ENCODE measurements at places on chromosomes 2 and 18.

GRCh38 chr18:3661989-3662388, 212.0 kb downstream of the TGIF1 start:
- no peak for DNase-seq

- no peak for DNase-seq
These were observed 9.3 kb upstream of the PSMD1 start for GRCh38 chr2:231047274-231047922.

DNA sequence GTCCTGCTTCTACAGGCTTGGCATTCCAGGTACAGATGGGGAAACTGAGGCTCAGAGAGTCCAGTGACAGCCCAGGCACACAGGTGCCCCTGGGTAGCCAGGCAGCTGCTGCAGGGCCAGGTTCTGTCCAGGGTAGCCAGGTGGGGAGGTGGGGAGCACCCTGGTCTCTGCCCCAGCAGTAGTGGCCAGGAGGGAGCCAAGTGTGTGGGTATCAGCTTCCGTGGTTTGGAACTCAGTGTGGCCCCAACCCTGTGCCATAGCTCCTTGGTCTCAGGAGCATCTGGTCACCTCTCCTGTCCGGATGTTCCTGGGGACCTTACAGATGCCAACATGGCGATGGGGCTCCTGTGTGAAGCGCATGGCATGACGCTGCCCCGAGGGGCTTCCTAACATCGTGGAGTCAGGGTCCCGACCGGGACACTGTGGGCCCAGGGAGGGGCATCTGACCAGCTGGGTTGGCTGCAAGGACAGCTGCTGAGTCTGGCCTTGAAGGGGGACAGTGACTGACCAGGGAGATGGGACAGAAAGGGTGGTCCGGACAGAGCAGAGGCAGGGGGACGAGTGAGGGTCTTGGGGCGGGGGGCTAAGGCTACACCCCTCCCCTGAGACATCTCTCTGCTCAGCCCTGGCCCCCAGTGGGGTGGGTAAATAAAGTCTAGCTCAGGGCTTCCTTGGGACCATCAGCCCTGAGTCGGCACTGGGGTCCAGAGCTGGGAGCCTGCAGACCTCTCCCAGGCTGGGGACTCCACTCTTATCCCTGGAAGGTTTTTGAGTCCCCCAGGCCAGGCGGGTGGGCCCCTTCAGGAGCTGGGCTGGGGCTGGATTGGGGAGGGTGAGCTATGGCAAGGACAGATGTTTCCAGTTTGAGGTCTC, 76.0 kb upstream of the SMAD7 start:
- no peak for DNase-seq

DNA sequence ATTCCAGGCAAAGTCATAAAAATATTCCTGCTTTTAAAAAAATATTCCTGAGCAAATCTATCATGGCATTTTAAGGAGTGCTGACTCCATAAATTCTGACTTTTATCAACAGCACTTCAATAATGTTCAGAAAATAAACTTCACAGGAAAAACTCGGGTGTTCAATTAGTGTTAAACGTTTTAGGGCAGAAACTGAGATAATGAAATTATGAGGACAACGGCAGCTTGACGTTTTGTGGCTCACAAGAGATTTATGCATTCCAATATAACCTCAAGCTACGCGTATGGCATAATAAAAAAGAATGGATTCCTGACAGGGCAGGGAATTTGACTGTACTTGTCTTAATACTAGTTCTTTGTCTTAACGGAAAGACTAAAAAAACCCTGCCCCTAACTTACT, 133.2 kb downstream of the ICOS start:
- DNase-seq = no peak

DNA sequence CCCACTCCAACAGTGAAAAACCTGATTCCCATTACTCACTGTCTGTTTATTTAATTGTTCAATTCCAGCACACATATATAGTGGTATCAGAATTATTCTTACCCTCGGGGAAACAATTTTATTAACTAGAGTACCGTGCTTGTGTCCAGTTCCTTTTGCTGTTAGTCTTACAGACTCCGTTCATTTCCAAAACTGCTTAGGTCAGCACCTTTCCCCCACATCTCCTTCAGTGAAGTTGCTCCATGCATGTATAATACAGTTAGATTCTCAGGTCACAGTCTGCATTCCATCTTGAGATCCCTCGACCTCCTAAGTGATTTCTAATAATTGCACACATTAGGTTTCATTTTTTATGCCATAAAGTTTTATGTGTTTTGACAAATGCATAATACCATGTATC, 56.3 kb upstream of the ZNF521 start:
- no peak for DNase-seq

GRCh38 chr2:164761737-164762460, 79.7 kb downstream of the COBLL1 start:
- DNase-seq = no peak

GRCh38 chr2:42196403-42197267, 27.5 kb downstream of the EML4 start:
- DNase-seq = no peak

- no peak for DNase-seq
These were observed 157.1 kb downstream of the DYM start for GRCh38 chr18:49303379-49303778.

- DNase-seq = no peak
These were observed 138.2 kb upstream of the OTOS start for GRCh38 chr2:240278661-240279060.

GRCh38 chr2:241935314-241935713, 65.8 kb downstream of the RTP5 start:
- peak; percentile 46 for DNase-seq

DNA sequence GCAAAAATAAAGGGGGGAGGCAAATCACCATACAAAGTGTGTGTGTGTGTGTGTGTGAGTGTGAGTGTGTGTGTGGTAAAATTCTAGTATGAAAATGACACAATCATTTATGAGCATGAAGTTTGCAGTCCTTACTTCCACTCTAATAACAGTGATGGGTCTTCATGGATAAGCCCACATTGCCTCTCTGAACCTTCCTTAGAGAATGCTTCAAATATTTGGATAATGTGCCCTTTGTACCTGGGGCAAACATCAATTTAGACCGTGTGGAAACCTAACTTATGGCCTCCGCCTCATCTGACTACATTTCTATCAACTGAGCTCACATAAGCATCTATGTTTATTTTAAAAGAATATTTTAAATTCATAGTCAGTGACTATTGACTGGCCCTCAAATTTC, 3.7 kb downstream of the SCN9A start:
- no peak for DNase-seq

DNA sequence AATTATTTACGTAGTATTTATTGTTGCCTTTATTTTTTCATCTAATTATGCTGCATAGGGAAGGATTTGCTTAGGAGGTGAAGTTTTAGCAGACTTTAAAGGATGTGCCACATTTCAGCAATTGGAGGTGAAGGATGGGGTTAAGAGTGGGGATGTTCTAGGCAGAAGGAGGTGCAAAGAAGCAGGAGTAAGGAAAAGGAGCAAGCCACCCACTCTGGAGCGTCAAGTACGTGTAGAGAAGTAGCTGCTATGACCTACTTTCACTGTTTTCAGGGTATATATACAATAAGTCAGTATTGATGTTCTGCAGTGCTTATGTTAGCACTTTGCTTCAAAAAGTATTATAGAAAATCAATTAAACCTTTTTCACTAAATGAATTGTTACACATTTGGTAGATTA, 34.4 kb downstream of the ITGAV start:
- DNase-seq = no peak

DNA sequence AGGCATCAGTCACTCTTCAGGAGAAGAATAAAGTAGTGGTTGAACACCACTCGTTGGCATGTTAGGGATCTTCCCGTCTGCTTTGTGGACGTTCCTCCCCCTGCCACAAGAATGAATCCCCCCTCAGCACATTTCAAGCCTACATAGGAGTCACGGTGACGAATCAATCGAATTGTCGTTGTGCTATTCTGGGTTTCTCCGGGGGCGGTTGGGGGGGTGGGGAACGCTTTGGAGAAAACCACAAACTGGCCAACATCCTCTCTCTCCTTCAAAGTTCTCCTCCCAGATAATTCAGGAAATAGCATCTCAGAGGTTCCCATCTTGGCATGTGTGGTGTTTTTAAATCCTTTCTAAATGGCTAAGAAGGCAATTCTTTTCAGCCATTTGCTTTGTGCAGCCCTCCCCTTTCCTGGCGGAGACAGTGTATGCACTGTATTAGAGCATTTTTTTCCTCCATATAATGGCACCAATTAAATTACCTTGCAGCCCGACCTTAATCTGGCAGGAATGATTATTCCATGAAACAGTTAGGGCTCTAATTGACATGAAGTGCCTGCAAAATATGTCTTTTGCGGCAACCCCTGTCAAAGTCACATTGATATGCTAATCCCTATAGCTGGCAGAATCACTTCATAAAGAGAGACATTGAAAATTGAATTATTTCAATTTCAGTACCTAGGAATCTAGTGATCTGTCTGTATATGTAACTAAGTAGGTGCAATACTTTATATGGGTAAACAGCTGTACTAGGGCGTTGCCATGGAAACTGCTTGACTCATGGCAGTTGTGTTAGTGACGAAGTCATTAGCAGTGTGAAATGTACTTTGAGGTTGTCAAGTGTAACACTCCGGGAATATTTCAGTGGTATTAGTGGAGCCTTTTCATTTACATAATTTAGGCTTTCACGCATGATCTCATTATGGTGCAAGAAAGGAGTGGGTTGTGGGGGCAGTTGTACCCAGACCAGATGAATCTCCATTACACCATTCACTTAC, 323.4 kb upstream of the SLC14A2 start:
- no peak for DNase-seq

DNA sequence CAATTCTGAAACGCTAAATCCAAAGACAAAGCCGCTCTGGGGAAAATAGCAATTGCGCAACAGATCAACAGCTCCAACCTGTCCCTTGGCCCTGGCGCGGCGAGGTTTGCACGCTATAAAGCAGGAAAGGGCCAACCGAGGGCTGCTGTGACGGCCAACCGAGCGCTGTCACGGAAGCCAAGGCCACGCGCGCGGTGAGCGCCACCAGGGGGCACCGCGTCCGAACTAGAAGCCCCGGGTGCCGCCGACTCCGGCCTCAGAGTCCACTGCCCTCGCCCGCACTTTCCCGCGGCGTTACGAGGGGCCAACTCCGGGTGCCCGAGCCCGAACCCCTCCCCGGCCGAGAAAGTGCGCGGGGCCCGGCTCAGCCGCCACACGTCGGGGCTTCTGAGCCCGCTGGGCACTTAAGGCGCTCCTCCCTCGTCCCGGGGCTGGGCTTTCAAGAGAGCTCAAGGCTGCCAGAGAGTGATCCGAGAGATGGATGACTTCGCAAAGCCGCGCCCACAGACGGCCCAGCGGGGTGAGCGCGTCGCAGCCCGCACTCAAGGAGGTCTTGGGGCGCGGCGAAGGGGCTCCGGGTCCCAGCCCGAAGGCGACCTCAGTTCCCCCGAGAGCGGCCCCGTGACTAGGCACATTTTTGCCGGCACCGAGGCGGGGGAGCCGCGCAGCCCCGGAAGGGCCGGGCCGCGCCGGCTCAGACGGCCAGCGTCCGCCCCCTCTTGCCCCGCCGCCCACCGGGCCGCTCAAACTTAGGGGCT, 897 bp downstream of the NFE2L2 start:
- peak; percentile 86 for DNase-seq

GRCh38 chr2:96631804-96632435, 6.2 kb downstream of the KANSL3 start:
- DNase-seq = peak; percentile 31

DNA sequence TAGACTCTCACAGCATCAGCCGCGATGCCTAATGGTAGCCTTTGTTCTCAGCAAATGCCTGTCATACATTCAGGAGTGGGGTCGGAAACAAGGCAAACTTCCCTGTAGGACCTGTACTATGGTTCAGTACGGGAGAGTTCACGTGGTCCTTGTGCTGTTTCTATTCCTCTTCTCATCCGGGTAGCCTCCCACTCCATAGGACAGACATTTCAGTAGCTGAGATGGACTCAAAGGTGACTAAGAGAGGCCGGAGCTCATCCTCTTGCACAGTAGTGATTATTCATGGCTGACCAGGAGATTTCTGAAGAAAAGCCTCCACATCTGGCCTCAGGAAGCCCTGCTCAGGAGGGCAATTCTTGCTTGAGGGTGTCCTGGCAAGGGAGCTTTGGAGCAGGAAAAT, 117.8 kb upstream of the SPRED2 start:
- DNase-seq = no peak

DNA sequence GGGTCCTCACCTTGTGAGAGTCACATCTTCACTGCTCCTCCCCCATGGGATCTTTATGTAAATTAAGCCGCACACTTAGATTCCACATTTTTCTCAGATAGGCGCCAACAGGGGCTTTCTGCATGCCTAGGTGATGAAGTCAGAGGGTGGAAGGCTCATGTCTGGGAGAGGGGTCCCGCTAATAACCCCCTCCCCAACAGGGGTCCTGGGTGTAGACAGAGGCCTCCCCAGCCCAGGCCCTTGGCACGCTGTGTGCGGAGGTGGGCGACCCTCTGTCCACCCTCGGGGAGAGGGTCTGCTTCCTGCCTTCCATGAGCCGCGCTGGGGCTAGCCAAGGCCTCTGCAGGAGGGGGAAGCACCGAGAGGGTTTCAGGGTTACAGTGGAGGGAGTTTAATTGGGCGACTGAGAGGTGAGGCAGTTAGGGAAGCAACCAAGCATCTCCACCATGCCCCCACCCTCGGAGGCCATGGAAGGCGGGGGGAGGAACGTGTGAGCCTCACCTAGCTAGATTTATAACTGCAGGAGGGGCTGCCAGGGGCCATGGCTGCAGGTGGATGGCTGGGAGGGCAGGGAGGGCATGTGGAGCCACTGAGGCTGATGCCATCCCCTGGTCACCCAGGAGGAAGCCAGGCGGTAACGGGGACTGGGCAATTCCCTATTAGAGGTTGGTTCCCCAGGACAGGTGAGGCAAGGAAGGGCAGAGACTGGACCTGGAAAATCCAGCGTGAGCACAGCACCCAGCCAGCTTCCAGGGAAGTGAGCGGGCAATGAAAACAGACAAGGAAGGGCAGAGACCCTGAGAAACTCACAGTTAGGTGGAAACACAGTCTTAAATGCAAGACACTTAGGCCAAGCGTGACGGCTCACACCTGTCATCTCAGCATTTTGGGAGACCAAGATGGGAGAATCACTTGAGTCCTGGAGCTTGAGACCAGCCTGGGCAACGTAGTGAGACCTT, 7.7 kb upstream of the PXDN start:
- no peak for DNase-seq

GRCh38 chr2:109211315-109211714, 82.3 kb downstream of the SH3RF3 start:
- DNase-seq = no peak

- DNase-seq = no peak
These were observed 204.8 kb upstream of the KYNU start for GRCh38 chr2:142672698-142673097.

- DNase-seq = no peak
These were observed 507 bp downstream of the RTKN start for GRCh38 chr2:74441170-74441689.

GRCh38 chr2:85844486-85844885, 44.3 kb downstream of the ST3GAL5 start:
- DNase-seq = no peak

GRCh38 chr2:3246928-3247714, 130.5 kb downstream of the EIPR1 start:
- no peak for DNase-seq

- DNase-seq = no peak
These were observed 317.6 kb upstream of the SMIM21 start for GRCh38 chr18:75745147-75745546.
